A375 (cell line): ENCODE measurements at places on chromosomes 2 and 18. TPM values are rescaled to one million over a fixed set of nuclear protein-coding genes. Genes with fewer than 3 reads are reported as not detected.

The XPO1 gene
- 131 and 141 TPM in 2 replicates for total RNA-seq

The MPP4 gene
- 9.0 and 15.0 TPM in 2 replicates for total RNA-seq

The AMER3 gene
- not detected in 2 replicates for total RNA-seq

The ANKRD62 gene
- total RNA-seq: not detected in 2 replicates

The TWIST2 gene
- 13.7 and 15.9 TPM in 2 replicates for total RNA-seq

The CCDC93 gene
- total RNA-seq: 8.8 and 11.0 TPM in 2 replicates

The REG1A gene
- 0.37 TPM in 1 of 2 replicates, not detected in the other for total RNA-seq

The EFR3B gene
- 0.45 and 0.66 TPM in 2 replicates for total RNA-seq

The SP140 gene
- total RNA-seq: 0.32 TPM in 1 of 2 replicates, not detected in the other

The TCF7L1 gene
- total RNA-seq: 0.16 TPM in 1 of 2 replicates, not detected in the other

The KCNJ3 gene
- 0.04 TPM in 1 of 2 replicates, not detected in the other for total RNA-seq

The HJURP gene
- 32.4 and 43.8 TPM in 2 replicates for total RNA-seq

The RGPD4 gene
- not detected in 2 replicates for total RNA-seq

The MAP2 gene
- total RNA-seq: 2.9 and 3.5 TPM in 2 replicates

The KATNAL2 gene
- total RNA-seq: 1.5 and 3.3 TPM in 2 replicates

The SIX3 gene
- not detected in 2 replicates for total RNA-seq

The MC4R gene
- total RNA-seq: 0.23 TPM in 1 of 2 replicates, not detected in the other

The ERLEC1 gene
- 92.9 and 126 TPM in 2 replicates for total RNA-seq

The PTMA gene
- 809 and 833 TPM in 2 replicates for total RNA-seq

The ELAC1 gene
- 10.8 and 11.1 TPM in 2 replicates for total RNA-seq

The SERPINB7 gene
- 2.8 and 4.8 TPM in 2 replicates for total RNA-seq

The FIGN gene
- total RNA-seq: 0.61 and 0.68 TPM in 2 replicates

The GNAL gene
- total RNA-seq: 1.5 and 2.3 TPM in 2 replicates

The GALNT14 gene
- 27.8 and 28.3 TPM in 2 replicates for total RNA-seq

The ABCG5 gene
- not detected in 2 replicates for total RNA-seq

The RAX gene
- not detected in 2 replicates for total RNA-seq

The DES gene
- total RNA-seq: not detected in 2 replicates

The FER1L5 gene
- total RNA-seq: not detected in 2 replicates
